ENCODE measurements at places on chromosomes 11 and 22.

GRCh38 chr11:126307706-126308105 lies 3.8 kb downstream of the DCPS start:
- DNase-seq, result no peak

- DNase-seq, result peak; percentile 1
These were observed 32.4 kb downstream of the NF2 start for GRCh38 chr22:29635734-29636357.

- no peak for DNase-seq
These were observed 539.7 kb downstream of the INSC start for GRCh38 chr11:15654451-15654850.

- no peak for DNase-seq
These were observed 8.6 kb upstream of the LRRC10B start for GRCh38 chr11:61499816-61500491.

GRCh38 chr22:39308614-39309363 lies 10.6 kb downstream of the RPL3 start:
- no peak for DNase-seq

- no peak for DNase-seq
These were observed 4.0 kb downstream of the MS4A8 start for GRCh38 chr11:60703374-60703773.

DNA sequence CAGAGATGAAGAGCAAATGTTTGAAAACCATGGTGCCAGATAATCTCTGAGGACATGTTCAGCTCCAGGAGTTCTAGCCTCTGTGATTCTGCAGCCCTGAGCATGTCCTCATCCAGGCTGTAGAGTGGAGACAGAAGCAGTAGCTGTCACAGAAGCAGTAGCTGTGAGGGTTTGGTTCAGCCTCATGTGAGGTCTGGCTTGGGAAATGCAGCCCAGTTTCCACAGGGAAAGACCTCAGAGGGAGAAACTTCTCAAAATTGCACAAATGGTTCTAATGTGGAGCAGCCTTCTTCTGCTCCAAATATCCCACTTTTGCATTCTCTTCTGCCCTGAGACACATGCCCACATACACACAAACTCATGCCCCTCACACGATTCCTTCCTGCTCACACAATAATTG lies 48.4 kb downstream of the DBX1 start:
- no peak for DNase-seq
